ENCODE measurements at places on chromosomes 7 and 10.

DNA sequence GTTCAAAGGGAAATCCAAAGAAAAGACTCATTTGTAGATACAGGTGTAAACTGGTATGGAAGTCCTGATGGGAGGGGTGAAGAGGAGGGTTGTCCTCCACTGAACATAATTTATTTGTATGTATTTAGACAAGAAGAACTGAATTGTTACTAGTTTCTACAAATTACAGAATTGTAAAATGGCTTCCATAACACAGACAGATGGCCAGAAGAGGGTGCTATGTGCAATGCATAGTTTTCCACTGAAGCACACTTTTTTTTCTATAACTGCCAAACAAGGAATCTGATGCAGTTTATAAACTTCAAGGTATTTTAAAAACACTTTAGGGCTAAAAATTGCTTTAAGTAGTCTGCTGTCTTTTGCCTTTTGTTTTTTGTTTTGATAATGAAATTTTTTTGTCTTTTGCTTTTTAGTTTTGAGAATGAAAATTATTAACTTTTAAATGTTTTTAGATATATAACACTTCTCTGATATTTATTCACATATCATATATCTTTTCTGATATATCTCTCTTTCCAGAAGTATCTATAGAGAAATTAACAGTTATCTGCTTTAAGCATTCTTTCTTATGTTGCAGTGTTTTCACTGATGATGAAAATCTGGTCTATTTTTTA lies 58.5 kb downstream of the PHYHIPL start:
- no peak for DNase-seq

- DNase-seq: no peak
Observed at GRCh38 chr10:119454316-119454715, 88.2 kb downstream of the RGS10 start.

GRCh38 chr7:106058928-106059324 lies 53.2 kb downstream of the SYPL1 start:
- no peak for DNase-seq

GRCh38 chr7:41153268-41153667 lies 549.6 kb downstream of the INHBA start:
- no peak for DNase-seq

DNA sequence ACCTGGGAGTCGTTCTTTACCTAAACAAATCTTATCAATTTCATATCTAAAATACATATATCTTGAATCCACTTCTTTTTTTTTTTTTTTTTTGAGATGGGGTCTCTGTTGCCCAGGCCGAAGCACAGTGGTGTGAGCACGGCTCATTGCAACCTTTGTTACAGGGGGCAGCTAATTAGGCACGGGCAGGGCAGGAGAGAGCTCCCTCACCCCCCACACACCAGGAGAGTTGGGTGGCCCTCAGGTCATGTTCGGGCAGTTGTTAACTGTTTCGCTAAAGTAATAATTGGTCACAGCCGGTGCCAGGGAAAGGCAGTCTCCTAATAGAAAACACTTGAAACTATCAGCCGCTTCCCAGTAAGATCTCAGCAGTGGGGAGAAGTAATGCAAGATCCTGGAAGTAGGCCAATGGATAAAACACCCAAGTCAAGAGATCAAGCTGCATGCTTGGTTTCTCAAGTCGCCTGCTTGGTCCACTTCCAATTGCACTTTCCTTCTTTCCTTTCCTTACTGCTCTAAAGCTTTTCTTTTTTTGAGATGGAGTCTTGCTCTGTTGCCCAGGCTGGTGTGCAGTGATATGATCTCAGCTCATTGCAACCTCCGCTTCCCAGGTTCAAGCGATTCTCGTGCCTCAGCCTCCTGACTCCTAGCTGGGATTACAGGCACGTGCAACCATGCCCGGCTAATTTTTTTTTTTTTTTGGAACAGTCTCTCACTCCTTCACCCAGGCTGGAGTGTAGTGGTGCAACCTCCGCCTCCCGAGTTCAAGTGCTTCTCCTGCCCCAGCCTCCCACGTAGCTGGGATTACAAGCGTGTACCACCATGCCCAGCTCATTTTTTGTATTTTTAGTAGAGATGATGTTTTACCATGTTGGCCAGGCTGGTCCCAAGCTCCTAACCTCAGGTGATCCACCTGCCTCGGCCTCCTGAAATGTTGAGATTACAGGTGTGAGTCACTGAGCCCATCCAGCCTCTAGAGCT lies 21.3 kb upstream of the EFCAB10 start:
- no peak for DNase-seq

DNA sequence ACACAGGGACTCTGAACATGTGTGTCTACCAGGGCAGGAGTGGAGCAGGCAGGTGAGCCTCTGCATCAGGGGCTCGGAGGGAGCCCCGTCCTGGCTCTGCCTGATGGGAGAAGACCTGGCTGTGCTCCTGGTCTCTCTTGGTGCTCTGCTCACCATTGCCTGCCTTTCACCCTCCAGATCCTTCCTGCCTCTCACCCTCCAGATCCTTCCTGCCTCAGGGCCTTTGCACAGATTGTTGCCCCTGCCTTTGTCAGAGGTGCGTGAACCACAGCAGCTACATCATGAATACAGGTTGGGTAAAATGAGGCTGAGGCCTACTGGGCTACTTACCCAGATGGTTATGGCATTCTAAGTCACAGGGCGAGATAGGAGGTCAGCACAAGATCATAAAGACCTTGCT lies 16.6 kb downstream of the COL26A1 start:
- no peak for DNase-seq

GRCh38 chr10:64288404-64288803 lies 767.2 kb downstream of the REEP3 start:
- DNase-seq: no peak

DNA sequence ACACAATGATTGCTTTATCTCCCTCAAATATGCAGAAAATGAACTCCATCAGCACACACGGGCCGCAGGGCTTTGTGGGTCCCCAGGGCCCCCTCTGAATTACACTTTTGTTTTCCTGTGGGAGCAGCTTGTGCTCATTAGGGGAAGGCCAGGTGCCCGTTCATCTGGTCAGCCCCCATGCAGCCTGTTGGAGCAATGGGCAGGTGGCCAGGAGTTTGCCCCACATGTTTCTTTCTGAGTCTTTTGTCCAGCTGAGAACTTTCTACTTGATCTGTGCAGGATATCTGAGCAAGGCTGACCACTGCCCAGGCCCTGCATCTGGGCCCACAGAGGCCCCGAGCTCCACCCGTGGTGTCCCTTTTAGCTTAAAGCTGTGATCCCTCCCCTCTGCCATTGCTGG lies 105.3 kb upstream of the FAM20C start:
- DNase-seq: peak; percentile 43

GRCh38 chr7:144027070-144027469 lies 21.7 kb upstream of the OR2A5 start:
- DNase-seq: no peak

- no peak for DNase-seq
Observed at GRCh38 chr10:23015021-23015707, 80.2 kb upstream of the MSRB2 start.

DNA sequence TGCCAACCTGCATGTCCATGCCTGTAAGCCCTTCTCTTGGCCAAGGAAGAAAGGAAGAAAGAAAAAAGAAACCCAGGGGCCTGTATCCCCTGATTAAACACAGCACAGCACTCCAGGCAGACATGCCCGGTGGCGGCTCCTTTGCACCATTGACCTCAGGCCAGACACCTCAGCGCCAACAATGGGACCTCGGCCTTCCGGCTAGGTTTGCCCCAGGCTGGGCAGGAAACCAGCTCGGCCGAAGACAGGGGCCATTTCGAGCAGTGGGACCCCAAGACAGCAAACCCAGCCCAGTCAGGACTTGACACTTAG lies 2.8 kb downstream of the HOXA10 start:
- DNase-seq: peak; percentile 33

DNA sequence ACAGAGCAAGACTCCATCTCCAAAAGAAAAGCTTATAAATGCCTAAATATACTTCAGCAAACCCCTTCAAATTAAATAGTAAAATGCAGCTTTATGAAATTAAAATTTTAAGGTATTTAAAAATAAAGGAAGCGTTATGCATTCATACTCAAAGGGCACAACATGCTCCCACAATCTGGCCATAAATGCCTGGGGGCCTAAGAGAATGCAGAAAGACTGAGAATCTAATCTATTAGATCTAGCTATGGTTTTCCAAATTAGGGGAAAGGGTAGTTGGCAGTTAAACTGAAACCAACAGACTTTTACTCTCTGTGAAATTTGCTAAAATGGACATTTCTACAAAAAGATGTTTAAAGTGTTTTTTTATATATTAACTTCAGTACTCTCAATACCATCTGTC lies 40.6 kb downstream of the SORBS1 start:
- DNase-seq: no peak

- no peak for DNase-seq
Observed at GRCh38 chr10:71023704-71024283, 135.4 kb upstream of the PCBD1 start.

- no peak for DNase-seq
Observed at GRCh38 chr7:118158766-118159165, 25.2 kb upstream of the LSM8 start.

GRCh38 chr10:44035474-44036197 lies 349.3 kb downstream of the CXCL12 start:
- no peak for DNase-seq

DNA sequence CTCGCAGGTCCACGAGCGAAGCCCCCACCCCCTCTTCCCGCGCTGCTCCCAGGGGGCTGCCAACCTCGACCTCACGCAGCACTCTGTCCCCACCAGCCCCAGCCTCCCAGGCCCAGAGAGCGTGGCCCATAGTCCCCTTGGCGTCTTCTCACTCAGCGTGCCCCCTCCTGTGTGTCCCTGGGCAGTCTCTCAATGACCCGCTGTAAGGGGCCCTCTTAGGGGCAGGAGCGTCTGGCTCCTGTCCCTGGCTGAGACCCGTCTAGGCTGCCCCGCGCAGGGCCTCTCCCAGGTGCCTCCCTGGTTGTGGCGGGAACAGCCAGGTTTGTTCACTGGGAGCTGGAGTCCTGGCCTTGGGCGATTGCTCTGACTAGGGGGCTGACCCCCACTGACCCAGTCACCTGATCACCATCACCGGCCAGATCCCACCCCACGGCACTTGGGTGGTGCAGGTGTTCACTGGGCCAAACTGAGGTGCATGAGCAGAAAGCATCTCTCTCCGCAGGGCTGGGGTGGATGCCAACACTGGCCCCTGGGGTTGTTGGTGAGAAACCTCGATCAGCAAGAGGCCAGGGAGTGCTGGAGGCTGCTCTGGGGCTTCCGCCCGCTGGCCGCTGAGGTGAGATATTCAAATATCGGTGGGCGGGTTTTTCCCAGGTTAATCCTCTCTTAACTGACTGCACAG lies 12.6 kb upstream of the WDFY4 start:
- no peak for DNase-seq

- no peak for DNase-seq
Observed at GRCh38 chr7:42672339-42672999, 239.4 kb downstream of the C7orf25 start.

- DNase-seq: no peak
Observed at GRCh38 chr7:46432708-46433107, 511.6 kb upstream of the IGFBP3 start.

GRCh38 chr7:7208520-7208919 lies 26.2 kb downstream of the C1GALT1 start:
- DNase-seq: no peak

GRCh38 chr10:102147561-102147960 lies 4.6 kb upstream of the NOLC1 start:
- DNase-seq: no peak

- DNase-seq: no peak
Observed at GRCh38 chr10:69107176-69107490, 16.8 kb upstream of the VPS26A start.

DNA sequence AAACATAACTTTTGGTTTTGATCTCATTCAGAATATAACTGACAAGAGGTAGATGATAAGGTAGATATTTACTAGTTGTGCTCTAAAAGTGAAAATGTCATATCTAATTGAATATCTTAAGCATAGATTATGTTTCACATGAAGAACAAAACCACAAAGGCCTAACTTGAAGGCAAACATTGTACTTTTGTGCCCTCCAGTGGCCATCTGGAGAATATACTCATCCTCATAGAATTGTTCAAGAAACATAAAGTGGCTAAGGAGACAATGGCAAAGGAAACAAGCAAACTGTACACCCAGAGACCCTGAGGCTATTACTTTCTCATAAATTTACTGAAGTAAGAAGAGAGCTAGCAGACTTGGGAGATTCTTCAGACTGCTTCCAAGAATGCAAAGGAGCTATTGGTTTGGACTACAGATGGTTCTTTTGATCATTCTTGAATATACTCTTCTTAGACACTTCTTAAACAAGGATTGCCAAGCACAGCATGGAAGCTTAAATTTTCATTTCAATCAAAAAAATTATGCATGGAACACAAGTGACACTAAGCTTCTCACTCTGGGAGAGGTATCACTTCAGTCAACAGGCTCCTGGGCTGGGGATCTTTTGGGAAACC lies 98.2 kb upstream of the DKK1 start:
- no peak for DNase-seq

DNA sequence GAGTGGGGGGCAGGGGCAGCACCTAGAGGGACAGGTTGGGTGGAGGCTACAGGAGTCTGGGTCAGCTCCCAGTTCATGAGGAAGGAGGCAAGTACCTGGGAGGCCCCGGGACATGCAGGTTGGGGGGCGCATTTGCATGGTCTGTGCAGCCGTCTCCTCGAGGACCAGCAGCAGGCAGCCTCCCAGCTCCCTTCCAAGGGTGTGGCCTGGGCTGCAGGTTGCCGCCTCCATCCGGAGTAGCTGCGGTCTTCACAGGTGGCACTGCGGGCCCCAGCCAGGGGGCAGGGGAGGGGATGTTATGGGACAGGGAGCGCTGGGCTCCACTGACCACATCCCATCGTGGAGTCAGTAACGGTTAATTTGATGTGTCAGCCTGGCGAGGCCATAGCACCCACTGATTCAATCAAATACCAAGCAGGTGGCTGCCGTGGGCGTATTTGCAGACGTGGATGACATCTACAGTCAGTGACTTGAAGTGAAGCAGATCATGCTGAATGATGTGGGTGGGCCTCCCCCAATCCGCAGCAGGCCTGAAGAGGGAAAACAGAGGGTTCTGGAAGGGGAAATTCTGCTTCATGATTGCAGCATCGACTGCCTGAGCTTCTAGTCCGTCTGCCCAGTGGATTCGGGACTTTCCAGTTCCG lies 81.6 kb downstream of the PRKAG2 start:
- no peak for DNase-seq

GRCh38 chr7:27793780-27794179 lies 53.8 kb downstream of the TAX1BP1 start:
- DNase-seq: no peak

- no peak for DNase-seq
Observed at GRCh38 chr7:33143996-33144718, 14.8 kb downstream of the BBS9 start.

GRCh38 chr7:142024547-142024946 lies 28.9 kb downstream of the MGAM start:
- DNase-seq: no peak

- no peak for DNase-seq
Observed at GRCh38 chr7:15848362-15848761, 161.9 kb upstream of the MEOX2 start.

DNA sequence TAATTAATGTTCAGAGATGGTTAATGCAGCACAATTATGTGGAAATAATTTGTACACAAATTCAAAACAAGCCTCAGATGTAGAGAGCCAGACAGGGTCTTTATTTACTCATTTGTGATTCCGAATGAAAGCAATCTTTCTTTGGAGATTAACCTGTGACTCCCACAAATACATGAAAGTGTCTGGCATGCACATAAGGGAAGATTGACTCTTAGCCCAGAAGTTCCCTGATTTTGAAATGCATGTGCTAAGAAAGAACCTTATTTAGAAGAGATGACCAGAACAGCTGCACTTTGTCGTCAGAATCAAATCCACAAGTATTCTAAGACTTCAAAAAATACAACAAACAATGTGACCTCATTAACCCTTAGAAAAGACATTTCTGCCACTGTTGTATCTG lies 45.1 kb downstream of the RNLS start:
- DNase-seq: no peak
